NCI-H2081 (cell line): ENCODE measurements at places on chromosomes 13 and 19.
A peak's percentile ranks its signal among the peaks of the same experiment; 100 is the strongest.

GRCh38 chr13:83943530-83944279 is 61.4 kb upstream of the SLITRK1 start:
- no peak for DNase-seq

- DNase-seq = no peak
Observed at GRCh38 chr19:36266375-36266961, 51.6 kb downstream of the ZNF146 start.

- peak; percentile 14 for DNase-seq
Observed at GRCh38 chr19:51777570-51778462, 16.8 kb downstream of the FPR2 start.

GRCh38 chr13:60043262-60043661 is 120.5 kb downstream of the DIAPH3 start:
- no peak for DNase-seq

DNA sequence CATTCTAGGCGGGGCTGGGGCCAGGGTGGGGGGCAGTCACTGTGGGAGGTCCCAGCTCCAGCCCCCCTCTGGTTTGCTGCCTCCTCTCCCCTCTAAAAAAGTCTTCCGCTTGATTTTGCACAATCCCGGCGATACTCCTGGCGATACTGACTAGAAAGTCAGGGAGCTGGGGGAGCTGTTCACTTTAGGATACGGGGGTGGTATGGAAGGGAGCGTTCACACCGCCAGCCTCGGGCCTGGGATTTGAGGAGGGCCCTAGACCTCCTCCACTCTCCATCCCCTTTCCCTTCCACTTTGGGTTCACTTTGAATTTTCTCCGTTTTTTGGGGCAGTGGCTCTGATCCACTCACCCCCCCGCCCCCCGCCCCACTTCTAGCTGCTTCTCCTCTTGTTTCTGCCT is 35.0 kb downstream of the KEAP1 start:
- DNase-seq = no peak

DNA sequence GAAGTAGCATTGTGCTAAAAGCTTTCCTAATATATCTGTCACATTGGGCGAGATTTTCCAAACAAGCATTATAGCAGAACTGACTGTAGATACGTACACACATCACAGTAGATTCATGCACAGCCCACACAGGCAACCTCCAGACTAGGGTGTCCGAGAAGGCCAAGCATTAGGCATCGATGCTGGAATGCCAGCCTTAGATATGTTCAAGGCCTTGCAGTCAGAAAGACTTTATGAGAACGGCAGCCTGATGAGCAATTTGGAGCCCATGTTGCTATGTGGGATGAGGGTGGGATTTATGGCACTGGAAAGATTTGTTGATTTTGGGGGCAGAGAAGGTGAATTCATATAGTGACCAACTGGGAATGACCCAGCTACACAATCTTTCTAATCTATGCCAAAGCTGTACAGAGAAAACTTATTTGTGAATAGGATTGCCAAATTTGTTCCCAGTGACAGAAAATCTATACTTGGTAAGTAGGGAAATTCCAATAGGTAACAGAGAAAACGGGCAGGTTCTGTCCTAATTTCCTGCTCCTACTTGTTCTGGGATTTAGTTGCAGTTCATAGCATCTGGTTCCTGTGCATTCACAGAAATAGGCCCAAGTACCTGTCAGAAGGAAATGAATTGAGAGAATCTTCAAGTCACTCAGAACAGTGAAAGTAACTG is 31.0 kb upstream of the SPRY2 start:
- DNase-seq = no peak

GRCh38 chr19:1173845-1174809 is at the start of gene SBNO2:
Gene SBNO2, minus strand, starts transcription at chr19:1174268. Its CDS starts 19,992 bp downstream, at chr19:1154276.
- DNase-seq = peak; percentile 71

DNA sequence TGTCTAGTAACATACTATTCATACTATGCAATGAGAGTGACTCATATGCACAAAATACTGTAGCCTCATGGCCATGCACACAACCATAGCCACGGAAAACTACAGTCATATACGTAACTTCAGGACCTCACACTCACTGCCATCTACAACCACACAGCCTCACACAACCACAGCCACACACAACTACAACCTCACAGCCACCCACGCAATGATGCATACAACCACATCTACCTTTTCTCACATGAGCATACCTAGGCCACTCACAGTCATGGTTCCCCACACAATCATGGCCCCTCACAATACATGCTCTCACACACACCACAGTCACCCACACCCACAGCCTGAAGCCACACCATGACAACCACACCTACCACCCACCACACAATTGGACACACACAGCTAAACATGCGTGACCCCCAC is 8.7 kb upstream of the TNFSF14 start:
- DNase-seq = no peak

GRCh38 chr13:33197541-33197971 is 88.0 kb downstream of the STARD13 start:
- DNase-seq = no peak

- DNase-seq = no peak
Observed at GRCh38 chr13:34152409-34152808, 334.5 kb downstream of the RFC3 start.

GRCh38 chr13:107854880-107855279 is 360.5 kb downstream of the LIG4 start:
- no peak for DNase-seq

DNA sequence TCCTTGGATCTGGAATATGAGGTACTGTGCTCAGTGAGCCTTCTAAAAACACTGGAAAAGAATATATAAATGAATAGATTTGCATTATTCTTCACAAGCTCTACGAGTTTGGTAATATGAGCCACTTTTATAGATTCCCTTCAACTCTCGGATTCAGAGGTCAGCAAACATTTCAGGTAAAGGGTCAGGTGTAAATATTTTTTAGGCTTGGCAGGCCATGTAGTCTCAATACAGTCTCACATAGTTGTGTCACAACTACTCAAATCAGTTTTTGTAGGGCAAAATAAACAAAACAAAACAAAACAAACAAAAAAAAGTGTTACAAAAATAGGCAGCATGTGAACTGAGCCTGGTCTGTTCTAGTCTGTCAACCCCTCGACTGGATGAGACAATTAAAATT is 57.4 kb downstream of the PSPC1 start:
- DNase-seq = no peak

DNA sequence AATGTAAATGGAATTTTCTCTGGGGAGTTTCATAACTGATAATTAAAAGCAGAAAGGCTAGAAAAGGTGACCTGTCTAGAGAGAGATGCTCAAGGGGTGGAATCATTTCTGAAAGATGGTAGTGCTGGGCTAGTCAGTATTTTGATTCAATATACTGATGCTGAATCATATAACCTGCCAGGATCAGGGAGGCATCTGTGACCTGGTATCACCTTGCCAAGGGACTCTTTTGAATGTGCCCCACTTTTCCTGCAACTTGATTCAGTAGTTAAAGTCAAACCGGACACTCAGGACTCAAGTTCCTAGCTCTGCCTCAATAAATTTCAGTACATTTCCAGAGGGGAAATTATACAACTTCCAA is 15.8 kb downstream of the LCP1 start:
- no peak for DNase-seq

DNA sequence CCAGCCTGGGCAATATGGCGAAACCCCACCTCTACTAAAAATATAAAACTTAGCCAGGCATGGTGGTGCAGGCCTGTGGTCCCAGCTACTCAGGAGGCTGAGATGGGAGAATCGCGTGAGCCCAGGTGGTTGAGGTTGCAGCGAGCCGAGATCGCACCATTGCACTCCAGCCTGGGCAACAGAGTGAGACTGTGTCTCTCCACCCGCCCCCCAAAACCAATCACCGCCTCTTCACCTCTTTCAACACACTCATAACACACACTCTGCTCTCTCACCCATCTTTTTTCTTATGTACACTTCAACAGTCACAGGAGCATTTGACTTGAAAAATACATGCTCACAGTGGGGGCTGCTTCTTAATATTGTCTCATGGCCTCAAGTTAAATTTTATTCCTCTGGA is 76.8 kb downstream of the ESD start:
- no peak for DNase-seq

DNA sequence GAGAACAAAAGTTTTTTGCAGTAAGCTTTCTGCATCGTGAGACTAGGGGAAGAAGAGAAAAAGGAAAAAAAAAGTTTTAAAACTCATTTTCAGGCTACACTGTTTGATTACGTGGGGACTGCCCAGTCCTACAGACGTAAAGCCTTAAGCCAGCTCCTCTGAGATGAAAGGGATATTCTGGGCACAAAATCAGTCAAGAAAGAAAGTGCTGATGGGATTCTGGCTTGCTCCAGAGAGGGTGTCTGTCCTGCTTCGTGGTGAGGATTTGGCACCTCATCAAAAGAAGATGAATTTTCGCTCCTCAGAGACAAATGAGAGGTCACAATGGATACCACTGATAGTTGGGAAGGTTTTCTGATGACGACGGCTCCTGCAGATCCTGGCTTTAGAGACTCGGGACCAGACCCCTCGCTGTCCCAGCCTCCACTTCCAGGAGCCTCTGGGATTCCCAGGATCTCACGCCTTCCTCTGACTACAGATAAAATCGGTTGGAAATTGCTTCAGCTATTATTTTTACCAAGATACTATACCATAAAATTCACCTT is 9.7 kb downstream of the TEX29 start:
- DNase-seq = no peak

- DNase-seq = no peak
Observed at GRCh38 chr13:46146898-46147297, 35.1 kb downstream of the LCP1 start.

DNA sequence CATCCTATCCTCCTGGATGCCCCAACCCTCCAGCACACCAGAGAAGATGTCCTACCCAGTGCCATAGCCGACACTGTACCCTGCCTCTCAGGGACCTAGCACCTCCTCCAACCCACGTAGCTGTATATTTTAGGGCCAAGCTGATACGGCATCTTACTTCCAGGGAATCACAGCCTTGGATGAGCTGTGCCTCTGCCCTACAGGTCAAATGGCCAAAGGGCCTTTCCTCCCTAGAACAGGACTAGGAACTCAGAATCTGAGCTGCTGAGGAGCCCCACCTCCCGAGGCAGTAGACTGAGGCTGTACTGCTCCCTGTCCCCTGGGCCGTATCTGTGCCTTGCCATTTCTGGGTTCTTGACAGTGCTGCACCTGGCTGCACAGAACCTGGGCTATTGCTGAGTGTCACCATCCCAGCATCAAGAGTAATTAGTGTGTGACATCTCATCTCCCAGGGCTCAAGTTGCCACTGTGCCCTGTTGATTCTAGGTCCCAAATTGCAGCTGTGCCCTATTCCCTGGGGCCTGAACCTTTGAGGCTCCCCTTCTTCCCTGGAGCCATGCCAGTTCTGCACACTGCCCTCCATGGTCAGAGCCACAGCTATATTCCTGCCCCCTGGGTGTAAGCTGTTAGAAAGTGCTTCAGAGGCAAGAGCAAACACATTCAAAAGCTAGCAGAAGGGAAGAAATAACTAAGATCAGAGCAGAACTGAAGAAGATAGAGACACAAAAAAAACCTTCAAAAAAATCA is 41.0 kb downstream of the VWA8 start:
- peak; percentile 44 for DNase-seq

- no peak for DNase-seq
Observed at GRCh38 chr19:21430675-21431074, 33.7 kb downstream of the ZNF493 start.

GRCh38 chr19:19747357-19748220 is 14.7 kb upstream of the ZNF14 start:
- no peak for DNase-seq

- DNase-seq = no peak
Observed at GRCh38 chr13:37069597-37070103, 10.2 kb upstream of the SUPT20H start.

DNA sequence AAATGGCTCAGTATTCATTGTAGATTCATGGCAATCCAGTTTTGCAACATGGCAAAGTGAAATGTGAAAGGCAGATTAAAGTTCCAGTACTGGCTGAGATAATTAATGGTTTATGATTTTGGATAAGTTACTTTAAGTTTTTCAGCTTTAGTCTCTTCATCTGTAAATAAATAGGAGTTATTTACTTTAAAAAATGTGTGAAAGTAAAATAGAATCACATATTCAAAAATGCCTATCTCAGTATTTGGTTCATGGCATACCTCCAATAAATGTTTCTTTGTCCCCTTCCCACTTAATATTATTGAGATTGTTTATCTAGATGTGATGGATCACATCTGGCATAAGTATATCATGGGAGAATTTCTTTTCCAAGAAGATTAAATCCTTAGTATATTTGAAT is 426.0 kb downstream of the GPC5 start:
- DNase-seq = no peak

GRCh38 chr13:32911506-32911905 is 104.7 kb upstream of the KL start:
- peak; percentile 26 for DNase-seq

DNA sequence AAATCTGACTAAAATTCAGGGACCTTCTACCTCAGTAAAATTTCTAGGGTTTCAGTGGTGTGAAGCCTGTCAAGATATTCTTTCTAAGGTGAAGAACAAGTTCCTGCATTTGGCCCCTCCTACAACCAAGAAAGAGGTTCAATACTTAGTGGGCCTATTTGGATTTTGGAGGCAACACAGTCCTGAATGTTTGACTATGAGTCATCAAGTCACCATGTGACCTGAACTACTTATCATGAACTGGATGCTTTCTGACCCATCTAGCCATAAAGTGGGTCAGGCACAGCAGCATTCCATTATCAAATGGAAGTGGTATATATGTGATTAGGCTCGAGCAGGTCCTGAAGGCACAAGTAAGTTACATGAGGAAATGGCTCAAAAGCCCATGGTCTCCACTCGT is 163.0 kb upstream of the IRS2 start:
- DNase-seq = no peak

- no peak for DNase-seq
Observed at GRCh38 chr19:36837176-36837905, 846 bp downstream of the ZNF790 start.

DNA sequence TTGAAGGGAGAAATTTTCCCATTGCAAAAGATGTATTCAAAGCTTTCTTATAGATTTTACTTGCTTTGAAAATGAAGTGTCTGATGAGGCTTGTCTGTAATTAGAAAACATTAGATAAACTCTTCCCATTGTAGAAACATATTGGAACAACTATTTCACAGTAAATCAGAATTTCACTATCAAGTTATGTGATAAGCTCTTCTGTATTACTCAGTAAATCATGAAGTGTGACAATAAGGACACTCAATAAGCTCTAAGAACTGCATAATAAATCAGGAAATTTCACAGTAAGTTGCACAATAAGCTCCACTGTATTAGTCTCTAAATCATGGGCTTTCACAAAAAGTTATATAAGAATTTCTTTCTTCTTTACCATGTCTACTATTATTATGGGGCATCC is 1546.6 kb downstream of the SLITRK5 start:
- no peak for DNase-seq

GRCh38 chr19:15437355-15438123 is 12.2 kb downstream of the WIZ start:
- no peak for DNase-seq
